ENCODE measurements at places on chromosomes 11 and 22.

- DNase-seq: no peak
Measured at GRCh38 chr11:69620683-69621290, 20.2 kb upstream of the CCND1 start.

GRCh38 chr11:94866231-94866822 lies 98.2 kb downstream of the AMOTL1 start:
- no peak for DNase-seq

GRCh38 chr11:57403802-57404147 lies 13.3 kb upstream of the PRG2 start:
- no peak for DNase-seq

- no peak for DNase-seq
Measured at GRCh38 chr22:27213766-27214581, 556.6 kb downstream of the MIAT start.

DNA sequence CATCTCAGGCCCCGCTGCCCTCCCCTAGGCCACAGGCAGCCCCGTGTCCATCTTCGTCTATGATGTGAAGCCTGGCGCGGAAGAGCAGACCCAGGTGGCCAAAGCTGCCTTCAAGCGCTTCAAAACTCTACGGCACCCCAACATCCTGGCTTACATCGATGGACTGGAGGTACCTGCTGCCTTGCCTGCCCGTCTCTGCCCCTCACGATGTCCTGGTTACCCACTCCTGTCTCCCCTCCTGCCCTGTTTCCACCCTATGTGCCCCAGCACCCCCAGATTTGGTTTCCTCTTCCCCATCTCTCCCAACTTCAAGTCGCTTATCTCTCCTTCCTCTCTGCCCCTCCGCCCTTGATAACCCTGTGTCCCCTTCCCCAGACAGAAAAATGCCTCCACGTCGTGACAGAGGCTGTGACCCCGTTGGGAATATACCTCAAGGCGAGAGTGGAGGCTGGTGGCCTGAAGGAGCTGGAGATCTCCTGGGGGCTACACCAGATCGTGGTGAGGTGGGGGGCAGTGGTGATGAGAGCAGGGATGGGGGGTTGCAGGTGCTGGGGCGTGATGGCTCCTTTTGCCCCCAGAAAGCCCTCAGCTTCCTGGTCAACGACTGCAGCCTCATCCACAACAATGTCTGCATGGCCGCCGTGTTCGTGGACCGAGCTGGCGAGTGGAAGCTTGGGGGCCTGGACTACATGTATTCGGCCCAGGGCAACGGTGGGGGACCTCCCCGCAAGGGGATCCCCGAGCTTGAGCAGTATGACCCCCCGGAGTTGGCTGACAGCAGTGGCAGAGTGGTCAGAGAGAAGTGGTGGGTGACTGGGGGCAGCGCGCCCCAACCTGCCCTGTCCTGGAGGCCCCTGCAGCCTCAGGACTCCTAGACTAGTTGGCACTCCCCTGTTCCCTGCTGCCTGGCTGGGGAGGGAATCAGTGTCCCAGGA lies 930 bp downstream of the SCYL1 start:
- DNase-seq: no peak

GRCh38 chr11:11626128-11626527 lies 4.3 kb upstream of the GALNT18 start:
- no peak for DNase-seq

DNA sequence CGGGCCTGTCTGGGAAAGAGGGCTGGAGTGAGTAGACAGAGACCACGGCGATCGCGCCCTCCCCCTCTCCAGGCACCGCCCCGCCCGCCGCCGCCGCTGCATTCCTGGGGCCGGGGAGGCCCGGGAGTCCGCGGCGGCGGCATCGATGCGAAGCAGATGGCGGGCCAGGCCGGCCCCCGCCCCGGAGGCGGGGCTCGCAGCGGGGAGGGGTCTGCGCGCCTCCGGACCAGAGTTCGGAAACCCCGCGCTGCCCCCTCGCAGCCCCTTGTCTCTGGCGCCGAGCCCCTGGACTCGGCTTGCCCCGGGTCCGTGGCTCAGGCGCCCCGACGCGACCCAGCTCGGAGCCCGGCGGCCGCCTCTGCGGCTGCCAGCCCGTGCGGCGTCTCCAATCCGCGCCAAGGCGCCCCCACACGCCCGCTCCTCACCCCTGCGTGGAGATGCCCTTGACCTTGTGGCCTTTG lies 1.3 kb downstream of the SCARF2 start:
- no peak for DNase-seq

- DNase-seq: no peak
Measured at GRCh38 chr11:57410287-57410686, 16.6 kb downstream of the SLC43A3 start.

GRCh38 chr11:133745791-133746190 lies 99.5 kb downstream of the SPATA19 start:
- DNase-seq: no peak

DNA sequence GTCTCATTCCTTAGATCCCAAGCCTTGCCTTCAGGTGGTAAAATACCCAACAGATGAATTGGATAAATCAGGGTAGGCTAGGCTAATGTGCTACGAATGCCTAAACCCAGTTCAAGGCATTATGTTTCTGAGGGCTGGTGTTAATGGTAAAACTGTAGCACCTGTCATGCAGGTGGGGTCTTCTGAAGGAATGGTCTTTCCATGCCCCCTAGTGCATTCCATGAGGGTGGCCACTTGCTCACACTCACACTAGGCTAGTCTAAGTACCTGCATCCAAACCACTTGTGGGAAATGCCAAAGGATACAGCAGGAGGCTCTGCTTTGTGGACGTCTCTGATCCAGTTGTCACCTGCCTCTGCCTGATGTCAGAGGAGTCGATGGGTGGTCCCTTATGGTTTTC lies 24.2 kb upstream of the UCP3 start:
- DNase-seq: no peak

DNA sequence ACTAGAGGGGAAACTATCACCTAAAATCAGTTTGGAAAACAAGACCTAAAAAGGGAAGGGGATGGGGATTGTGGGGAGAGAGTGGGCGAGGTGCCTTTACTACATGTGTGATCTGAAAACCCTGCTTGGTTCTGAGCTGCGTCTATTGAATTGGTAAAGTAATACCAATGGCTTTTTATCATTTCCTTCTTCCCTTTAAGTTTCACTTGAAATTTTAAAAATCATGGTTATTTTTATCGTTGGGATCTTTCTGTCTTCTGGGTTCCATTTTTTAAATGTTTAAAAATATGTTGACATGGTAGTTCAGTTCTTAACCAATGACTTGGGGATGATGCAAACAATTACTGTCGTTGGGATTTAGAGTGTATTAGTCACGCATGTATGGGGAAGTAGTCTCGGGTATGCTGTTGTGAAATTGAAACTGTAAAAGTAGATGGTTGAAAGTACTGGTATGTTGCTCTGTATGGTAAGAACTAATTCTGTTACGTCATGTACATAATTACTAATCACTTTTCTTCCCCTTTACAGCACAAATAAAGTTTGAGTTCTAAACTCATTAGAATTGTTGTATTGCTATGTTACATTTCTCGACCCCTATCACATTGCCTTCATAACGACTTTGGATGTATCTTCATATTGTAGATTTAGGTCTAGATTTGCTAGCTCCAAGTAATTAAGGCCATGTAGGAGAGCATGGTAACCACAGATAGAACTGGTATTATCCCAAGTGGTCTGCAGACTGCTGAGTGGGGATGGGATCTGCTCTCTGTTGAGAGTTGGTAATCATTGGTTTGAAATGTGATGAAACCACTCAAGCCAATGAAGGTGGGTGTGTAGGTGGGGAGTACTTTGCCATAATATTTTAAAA lies 3.6 kb downstream of the NEAT1 start:
- no peak for DNase-seq

- no peak for DNase-seq
Measured at GRCh38 chr11:46002189-46002588, 79.7 kb downstream of the LARGE2 start.

DNA sequence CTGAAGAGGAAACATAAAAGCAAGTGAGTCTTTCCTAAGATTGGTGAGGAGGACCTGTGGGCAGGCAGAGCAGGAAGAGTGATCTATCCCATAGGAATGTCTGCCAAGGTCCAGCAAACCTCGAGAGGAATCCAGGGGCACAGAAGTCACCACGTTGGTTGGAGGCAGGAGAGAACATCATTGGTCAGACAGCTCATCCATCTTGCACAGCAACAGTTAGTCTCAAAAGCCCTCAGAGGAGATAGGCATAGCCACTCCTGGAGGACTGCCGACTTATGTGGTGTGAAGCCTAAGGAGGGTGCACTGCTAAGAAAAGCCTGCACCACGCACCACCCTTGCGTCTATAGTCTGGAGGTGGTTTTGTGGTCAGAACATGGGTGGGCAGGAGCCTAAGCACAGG lies 109.1 kb downstream of the RASSF10 start:
- DNase-seq: no peak

- DNase-seq: peak; percentile 45
Measured at GRCh38 chr11:113189909-113190667, 124.3 kb upstream of the TTC12 start.

DNA sequence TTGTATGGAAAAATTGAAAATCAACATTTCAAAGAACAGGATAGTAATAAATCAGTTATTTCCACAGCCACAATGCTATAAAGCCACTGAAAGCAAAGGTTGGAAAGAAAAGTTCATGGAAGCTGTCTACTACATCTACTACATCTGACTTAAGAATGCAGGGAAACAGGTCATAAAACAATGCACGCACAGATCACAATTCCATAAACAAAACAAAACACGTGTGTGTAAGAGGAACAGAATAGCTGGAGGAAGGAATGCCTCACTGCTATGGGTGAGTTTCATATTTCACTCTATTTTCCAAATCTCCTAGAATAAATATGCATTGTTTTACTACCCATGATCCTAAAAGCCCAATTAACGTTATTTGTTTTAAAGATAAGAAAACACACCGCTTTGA lies 66.3 kb downstream of the NCAPD3 start:
- no peak for DNase-seq

GRCh38 chr22:30830907-30831306 lies 136.2 kb downstream of the OSBP2 start:
- DNase-seq: peak; percentile 49

All from NCI-H446 (cell line).